Naive thymus-derived CD4-positive, alpha-beta T cell (primary cell): ENCODE measurements at places on chromosomes 1 and 21. TPM values are rescaled to one million over a fixed set of nuclear protein-coding genes. Genes with fewer than 3 reads are reported as not detected.

DNA sequence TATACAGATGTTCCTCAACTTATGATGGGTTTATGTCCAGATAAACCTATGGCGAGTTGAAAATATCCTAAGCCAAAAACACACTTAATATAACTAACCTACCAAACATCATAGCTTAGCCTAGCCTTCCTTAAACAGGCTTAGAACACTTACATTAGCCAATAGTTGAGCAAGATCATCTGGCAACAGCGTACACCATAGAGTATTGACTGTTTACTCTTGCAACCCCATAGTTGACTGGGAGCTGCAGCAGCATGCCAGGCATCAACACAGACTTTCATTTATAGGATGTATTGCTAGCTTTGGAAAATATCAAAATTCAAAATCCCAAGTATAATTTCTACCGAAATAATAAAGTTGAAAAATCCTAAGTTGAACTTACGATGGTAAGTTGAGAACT is 5.5 kb upstream of the LCE2D start:
- DNase-seq = no peak

DNA sequence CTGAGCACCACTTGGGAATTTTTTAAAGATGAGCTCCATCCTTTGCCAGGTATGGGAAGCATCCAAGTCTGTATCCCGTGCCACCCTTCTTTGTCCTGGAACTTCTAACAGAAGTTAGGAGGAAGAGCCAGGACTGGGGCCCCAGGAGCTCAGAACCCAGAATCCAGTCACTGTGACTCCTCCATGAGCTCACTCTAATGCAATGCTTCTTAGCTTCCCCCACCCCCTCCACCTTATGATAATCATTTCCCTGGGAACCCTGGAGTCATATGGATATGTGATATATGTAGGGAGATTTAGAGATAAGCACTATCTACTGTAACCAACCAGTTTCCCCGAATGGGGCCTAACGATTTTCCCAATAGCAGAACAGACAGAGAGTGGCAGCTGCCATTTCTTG is 758 bp upstream of the SPRR5 start:
- DNase-seq = no peak

DNA sequence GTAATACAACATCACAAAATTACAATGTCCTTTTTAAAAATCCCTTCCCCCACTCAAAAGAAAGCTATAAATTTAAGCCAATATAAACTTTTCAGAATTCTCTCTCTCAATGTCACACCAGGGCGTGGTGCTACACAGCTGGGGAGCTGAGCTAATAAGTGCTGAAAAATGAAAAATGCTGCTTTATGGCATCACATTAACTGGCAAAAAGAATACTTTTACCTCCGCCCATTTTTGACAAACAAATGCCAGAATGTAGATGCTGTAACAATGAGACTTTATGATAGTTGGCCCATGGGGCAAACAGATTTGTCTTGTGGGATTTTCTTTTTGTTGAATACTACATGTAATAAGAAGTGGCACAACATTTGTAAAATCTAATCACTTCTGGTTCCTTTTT is 12.7 kb upstream of the LYPLAL1 start:
- no peak for DNase-seq

- no peak for DNase-seq
Measured at GRCh38 chr1:98496256-98496995, 165.1 kb upstream of the SNX7 start.

GRCh38 chr1:163410073-163410999 is 88.6 kb downstream of the NUF2 start:
- no peak for DNase-seq

DNA sequence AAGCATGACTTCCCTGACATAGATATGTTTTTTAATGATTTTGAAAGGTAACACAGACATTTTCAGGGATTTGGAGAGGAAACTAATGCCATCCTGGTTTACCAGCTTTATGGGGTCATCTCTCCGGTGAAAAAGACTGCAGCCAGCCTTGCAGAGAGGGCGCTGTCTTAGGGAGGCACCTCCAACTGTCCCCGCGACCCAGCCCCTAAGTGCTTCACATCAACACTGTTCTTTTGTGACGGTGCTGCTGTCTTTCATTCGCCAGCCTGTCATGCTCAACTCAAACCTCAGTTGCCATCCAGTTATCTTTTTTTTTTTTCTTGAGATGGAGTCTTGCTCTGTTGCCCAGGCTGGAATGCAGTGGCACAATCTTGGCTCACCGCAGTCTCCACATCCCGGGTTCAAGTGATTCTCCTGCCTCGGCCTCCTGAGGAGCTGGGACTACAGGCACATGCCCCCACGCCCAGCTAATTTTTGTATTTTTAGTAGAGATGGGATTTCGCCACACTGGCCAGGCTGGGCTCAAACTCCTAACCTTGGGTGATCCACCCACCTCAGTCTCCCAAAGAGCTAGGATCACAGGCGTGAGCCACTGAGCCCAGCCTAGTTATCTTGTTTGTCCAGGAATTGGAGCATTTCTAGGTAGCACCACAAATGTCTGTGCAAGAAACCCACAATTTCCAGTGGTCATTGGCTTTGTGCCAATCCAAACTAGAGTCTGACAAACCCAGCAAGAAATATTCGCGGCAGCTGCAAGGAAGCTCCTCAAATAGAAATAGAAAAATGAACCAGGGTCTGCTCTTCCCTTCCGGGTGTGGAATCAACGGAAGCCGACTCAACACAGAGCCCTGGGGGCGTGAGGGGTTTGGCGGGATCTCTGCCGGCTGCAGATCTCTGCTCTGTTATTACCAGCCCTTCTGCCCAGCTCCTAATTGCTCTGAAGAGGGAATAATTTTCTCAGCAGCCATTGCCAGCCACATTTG is 24.2 kb downstream of the PDE9A start:
- DNase-seq = no peak

GRCh38 chr1:175918364-175918801 is 175.0 kb upstream of the TNR start:
- no peak for DNase-seq

DNA sequence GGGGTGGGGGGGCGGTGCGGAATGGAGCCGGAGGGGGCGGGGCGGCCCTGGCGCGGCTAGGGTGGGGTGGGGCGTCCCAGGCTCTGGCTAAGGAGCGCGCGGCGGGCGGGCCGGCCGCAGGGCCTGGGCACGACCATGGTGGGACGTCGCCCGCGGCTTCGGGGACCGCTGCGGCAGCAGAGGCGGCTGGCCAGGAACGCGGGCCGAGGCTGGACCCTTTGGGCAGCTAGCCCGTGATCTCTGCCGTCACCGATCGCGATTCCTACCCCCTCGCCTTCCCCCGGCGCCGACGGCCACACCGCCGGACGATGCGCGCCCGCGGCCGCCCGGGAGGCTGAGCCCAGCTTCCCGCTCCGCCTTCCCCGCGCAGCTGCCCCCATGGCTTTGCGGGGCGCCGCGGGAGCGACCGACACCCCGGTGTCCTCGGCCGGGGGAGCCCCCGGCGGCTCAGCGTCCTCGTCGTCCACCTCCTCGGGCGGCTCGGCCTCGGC is at the start of gene MAP3K21:
Gene MAP3K21 (plus strand): TSS at position 74 of the 491 bp plus-strand sequence. CDS start 305 bp downstream, at position 379.
- DNase-seq = no peak

DNA sequence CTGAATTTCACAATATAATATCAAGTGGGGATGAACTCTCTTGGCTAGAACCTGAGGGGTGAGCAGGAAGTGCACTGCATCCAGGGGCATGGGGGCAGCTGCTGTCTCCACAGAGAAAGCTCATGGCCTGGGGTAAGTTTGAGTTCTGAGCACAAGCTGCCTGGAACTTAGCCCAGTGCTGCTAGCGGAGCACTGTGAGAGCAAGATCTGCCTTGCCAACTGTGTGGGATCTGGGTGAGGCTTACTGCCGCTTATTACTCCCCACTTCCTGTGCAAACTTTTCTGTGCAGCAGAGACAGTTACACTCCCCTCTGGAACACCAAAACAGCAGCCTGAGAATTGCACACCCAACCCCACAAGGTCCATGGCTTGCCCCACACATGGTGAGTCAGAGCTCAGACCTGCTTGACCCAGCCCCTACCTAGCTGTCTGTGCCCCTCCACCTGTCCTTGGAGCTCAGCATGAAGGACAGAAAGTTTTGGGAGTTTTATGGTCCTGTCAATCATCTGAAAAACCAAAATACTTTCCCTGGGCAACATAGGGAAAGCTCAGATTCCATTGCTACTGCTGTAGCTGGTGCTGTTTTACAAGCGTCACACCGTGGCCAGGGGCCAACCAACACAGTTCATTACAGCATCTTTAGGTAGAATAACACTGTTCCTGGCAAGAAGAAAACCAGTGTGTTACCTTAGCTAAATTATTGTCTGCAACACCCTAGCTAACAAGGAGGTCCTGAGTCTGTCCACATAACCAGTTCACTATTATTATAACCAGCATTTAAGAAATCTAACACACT is 762.1 kb upstream of the NEGR1 start:
- no peak for DNase-seq

GRCh38 chr1:110535985-110536384 is 17.0 kb upstream of the KCNA10 start:
- DNase-seq = no peak

DNA sequence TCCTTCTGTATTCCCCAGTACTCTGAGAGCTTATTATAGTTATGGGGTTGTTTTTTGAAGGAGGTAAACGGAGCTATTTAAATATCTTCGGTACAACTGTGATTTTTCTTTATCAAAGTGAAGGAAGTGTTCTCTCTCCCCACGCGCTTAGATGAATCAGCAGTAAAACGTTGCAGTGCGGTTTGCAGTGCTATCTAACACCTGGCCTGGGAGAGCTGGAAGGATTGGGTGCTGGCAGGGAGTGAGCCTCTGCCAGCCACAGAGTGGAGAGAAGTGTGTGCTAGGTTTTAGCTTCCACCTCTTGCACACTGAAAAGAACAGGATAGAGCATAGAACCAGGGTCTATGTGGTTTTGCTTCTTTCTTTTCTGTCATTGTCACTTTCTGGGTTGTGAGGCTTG is 165.9 kb downstream of the SDCCAG8 start:
- DNase-seq = peak; percentile 31

GRCh38 chr1:93518516-93518915 is 70.6 kb downstream of the FNBP1L start:
- DNase-seq = no peak

DNA sequence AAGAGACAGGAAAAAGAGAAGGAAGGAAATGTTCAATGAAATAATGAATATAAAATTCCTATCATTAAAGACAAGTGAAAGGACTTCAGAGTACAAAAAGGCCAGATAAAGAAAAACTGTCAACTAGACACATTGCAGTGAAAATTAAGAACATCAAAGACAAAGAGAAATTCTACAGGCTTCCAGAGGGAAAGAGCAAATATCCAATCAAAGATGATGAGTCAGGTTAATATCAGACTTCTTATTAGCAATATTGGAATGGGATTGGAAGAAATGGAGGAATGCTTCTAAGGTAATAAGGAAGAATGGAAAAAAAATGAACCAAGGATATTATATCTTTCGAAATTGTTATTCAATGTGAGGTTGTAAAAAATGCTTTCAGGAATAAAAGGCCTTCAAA is 7.8 kb downstream of the PLA2G2A start:
- DNase-seq = no peak

GRCh38 chr21:27108701-27109100 is 141.8 kb upstream of the ADAMTS5 start:
- DNase-seq = no peak

GRCh38 chr1:117611894-117612483 is 6.1 kb downstream of the TENT5C start:
- no peak for DNase-seq

- no peak for DNase-seq
Measured at GRCh38 chr1:225319871-225320270, 108.0 kb downstream of the LBR start.

GRCh38 chr1:182139496-182139895 is 78.0 kb upstream of the ZNF648 start:
- DNase-seq = no peak

DNA sequence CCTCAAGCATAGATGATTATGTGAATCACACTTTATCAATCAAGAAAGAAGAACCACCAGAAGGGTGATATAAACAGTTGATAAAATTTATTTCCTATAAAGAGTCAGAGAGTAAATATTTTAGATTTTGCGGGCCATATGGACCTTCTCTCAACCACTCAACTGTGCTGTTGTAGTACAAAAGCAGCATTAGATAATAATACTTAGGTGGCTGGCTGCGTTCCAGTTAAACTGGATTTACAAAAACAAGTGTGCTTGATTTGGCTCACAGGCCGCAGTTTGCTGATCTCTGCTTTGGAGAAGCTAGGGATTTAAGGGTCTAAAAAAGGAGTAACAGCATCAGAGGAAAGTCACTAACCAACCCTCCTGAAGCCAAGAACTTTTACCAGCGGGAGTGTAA is 1406.0 kb downstream of the KCNT2 start:
- no peak for DNase-seq

DNA sequence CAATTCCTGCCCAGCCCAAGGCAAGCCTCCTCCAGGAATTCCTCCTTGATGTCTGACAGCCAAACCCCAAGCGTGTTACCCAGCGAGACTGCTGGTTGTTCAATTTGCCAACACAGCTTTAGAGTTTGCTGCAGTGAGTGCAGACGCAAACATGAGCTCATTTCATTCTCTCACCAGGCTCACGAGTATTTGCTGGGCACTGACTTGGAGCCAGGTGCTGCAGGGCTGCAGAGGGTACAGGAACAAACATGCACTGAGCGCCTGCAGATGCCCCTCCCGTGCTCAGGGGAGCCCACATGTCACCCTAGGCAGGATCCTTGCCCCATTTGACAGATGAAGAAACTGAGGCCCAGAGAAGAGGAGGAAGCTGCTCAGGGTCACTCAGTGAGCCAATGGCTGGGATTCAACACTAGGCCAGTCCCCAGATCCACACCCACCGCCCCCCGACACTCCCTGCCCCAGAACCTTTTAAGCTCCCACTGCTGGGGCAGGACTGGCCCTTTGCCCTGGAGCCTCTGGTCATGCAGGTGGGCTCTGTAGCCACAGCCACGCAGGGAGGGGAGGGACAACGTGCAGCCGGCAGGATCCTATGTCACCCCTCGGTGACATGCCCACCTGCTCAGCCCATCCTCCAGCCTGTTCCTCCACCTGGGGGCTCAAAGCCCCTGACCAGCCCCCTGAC is 363.7 kb downstream of the MATN1 start:
- DNase-seq = no peak

DNA sequence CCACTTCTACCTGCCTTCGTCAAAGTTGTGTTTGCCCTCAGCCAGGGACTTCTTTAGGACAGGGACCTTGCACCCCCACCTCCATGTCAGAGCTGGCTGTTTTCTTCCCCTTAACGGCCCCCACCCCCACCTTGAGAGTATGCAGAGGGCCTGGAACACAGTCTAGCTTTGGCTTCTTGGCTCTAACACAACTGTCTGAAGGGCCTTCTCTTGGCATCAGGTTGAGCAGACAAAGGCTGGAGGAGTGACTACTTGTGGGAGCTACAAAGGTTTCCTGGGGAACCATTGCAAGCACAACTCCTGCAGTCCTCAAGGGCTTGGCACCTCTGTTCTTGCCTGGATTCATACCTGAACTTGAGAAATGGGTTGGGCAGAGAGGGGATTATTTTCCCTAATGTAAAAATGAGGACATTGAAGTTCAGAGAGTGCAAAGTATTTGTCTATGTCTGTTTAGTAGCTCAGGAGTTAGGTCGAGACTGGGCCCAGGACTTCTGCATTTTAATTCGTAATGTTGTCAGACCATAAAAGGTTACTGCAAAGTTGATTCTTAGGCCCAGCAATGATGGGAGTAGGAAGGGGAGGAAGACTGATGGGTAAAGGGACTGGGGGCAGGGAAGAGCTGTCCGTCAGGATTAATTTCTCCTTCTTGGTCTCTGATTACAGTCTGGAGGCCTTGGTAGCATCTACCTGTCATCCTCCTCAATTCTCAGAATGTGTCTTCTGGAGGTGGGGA is 2.6 kb downstream of the CYP4B1 start:
- no peak for DNase-seq

GRCh38 chr1:201111672-201112071 is 554 bp downstream of the CACNA1S start:
- DNase-seq = no peak

The HES4 gene
- not detected for total RNA-seq

The SELENBP1 gene
- not detected in 2 replicates for total RNA-seq

The AIDA gene
- 53.2 TPM for total RNA-seq

The TDRD5 gene
- total RNA-seq = not detected

The C8A gene
- not detected for total RNA-seq

The CYP4Z1 gene
- total RNA-seq = not detected
